ENCODE measurements at places on chromosomes 1 and 21.

DNA sequence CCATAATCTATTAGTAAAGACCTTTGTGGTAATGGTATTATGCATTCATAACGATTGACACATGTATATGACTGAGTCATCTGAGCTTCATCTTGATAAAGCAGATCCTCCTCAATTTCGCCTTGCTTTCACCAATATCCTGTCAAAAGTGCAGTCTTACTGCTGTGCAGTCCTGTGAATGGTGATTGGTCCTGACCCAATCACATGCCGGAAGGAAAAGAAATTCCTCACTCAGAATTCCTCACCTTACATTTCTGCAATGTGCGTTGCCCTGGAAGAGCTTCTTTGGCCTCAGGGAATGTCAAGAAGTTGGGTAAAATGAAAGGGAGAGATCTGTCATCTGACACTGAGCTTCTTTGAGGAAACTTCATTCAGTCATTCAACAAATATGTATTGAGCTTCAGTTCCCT, 121.0 kb upstream of the TSPAN2 start:
- DNase-seq = no peak

DNA sequence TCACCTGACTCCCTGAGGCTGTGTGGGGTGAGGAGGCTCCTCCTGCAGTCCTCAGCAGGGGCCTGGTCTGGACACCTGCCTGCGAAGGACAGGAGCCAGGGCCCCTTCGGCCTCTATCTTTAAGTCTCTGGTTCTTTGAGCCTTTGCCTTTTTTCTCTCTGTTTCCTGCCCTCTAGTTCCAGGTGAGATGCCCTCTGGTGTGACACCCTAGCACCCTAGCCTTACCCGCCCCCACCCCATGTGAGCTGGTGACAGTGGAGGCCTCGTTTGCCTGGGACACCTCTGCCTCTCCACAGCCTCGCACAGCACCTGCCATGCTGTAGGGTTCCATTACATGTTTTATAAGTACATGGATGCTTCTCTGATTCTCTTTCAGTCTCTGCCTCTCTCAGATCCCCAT, 47.3 kb downstream of the DDX20 start:
- DNase-seq = no peak

DNA sequence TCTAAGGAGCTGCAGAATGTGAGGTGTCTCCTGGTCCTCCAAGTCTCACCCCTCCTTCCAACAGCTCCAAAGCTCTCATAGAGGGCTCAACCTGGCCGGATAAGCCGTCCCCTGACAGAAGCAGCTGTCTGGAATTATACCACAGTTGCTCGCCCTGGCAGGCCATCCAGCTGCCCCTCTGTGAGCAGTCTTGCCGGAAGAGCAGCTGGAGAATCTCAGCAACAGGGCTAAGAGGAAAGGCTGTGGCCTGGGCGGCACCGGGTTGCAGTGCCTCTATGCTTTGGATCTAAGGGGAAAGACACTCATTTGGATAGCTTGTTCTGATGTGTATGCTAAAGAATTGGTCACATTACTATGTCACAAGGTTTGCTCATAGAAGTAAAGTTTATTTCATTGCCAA, 12.4 kb downstream of the TMCC2 start:
- DNase-seq = no peak

- no peak for DNase-seq
These were observed 13.6 kb downstream of the PCNX2 start for GRCh38 chr1:233281711-233282581.

GRCh38 chr21:43805275-43805800, 16.0 kb downstream of the RRP1 start:
- DNase-seq = no peak

DNA sequence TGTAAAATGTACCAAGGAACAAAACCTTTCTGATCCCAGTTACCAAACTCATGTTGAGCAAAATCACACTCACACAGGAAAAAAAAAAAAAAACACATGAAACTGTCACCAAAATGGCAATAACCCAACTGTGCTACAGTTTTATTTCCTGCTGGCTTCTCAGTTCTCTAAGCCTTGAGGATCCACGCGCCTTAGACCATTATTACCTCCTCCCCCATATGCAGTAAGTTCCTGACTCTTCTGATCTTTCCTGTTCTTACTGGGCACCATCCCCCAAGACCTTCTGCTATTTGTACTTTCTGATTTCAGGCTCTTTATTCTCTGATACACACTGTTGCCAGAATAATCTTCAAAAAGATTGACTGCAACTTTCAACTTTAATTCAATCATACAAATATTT, 79.6 kb downstream of the SLC45A1 start:
- no peak for DNase-seq

GRCh38 chr1:174167265-174167803, 8.0 kb downstream of the RABGAP1L start:
- no peak for DNase-seq

DNA sequence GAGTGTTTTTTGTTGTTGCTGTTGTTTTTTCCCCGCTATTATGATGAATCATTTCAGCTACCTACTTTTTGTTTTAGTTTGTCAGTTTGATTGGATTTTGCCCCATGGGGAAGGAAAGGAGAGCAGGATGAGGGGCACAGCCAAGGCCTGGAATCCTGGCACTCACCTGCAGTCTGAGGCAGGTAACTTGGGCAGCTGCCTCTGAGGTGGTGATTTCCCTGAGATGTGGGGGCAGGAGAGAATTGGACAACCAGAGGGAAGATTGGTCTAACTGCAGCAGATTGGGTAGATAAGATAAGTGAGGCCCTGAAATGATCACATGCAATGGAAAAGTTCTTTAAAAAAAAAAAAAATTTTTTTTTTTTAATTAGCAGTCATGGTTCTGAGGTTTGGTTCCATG, 1.5 kb upstream of the LAX1 start:
- no peak for DNase-seq

Measured in stimulated activated CD8-positive, alpha-beta memory T cell treated with anti-CD3 and anti-CD28 coated beads, Interleukin-2, amount 100 ng/mL, for 1 hour (primary cell).